ENCODE measurements at places on chromosomes 11 and 22.

GRCh38 chr11:128535468-128536457, 51.6 kb downstream of the ETS1 start:
- DNase-seq, result no peak

- DNase-seq, result no peak
Observed at GRCh38 chr11:128597209-128597608, 9.9 kb upstream of the ETS1 start.

DNA sequence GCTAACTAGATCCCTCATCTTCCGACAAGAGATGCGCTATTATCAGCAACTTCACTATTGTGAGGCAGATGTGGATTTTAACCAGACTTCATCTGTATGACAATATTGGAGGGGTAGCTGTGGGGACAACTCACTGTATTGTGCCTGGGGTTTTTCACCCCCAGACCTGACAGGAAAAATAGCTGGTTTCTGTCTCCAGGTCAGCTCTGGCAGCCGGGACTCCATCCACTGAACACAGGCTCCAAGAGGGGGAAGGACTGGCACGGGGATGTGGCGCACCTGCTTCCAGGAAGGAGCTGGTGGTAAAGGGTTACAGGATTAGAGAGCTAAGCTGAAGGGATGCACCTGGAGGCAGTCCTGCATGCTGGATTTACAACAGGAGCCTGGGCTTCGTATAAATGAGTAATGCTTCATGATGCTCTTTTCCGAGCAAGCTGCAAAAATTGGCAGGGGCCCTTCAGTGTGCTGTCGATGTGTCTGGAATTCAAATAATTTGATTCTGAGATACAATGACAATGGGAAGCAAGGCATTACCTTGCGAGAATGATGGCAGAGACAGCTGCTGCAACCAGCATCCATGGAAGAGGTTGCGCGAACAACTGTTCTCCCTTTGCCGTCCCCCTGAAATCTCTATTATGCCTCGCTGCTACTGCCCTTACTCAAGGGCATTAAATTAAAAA, 49.5 kb downstream of the LMO2 start:
- DNase-seq, result no peak

DNA sequence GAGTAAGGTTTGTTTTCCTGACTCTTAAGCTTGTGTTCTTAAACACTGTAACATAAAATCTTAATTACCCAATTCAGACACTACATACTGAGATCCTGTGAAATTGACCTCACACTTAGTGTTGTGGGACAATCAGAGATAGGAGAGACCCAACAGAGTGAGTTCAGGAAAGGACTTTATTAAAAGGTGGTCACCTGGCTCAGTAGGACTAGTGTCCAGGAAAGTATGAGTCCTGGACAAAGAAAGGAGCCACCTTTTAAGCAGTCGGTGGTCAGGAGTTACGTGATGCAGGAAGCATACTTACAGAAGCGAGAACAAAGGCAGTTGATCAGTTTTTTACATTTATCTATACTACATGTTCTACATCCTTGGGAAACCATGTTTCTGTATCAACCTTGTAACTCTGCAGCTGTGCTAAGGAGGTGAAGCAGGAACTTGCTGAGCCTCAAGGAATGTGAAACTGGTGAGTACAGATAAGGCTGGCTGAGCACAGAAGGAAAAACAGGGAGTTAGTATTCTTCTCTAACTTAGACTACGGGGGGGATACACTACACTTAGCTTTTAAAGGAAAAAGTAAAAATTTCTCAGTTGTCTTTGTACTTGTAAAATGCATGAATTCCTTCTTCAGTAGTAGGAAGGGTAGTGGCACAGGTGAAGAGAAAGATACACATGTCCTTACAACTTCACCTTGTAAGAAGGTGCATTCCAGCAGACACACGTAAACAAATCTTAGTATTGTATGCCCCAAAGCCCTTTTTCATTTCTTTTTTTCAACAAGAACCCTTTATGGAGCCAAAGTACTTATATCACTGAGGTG, 15.1 kb downstream of the OR51E1 start:
- DNase-seq, result no peak

- no peak for DNase-seq
Observed at GRCh38 chr11:21768388-21768787, 424.5 kb upstream of the ANO5 start.

GRCh38 chr11:11115475-11115874, 237.6 kb downstream of the CSNK2A3 start:
- DNase-seq, result no peak

Data from stimulated activated CD8-positive, alpha-beta memory T cell treated with anti-CD3 and anti-CD28 coated beads, Interleukin-12 subunit alpha, Interleukin-12 subunit beta, amount 100 ng/mL, for 1 hour (primary cell).